Stimulated activated CD4-positive, alpha-beta T cell treated with anti-CD3 and anti-CD28 coated beads, TNF-alpha, amount 100 ng/mL, for 1 hour (primary cell): ENCODE measurements at places on chromosomes 11 and 22.

- DNase-seq, result no peak
Observed at GRCh38 chr11:48125866-48126265, 90.7 kb upstream of the OR4B1 start.

DNA sequence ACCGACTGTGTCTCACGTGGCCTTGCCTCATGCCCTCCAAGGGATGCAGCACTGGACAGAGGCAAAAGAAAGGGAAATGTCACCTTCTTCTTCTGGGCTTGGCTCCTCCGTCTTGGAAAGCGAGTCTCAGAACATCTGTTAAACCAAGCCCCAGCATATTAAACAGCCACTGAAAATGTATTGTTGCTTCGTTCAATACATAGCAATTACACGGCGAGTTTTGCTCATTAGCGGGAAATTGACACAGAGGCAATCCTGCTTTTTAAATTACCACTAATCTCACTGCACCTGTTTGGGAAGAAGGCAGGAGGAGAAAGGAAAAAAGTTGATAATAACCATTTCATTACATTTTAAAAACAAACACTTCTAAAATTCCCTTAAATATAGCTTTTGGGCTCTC lies 72.1 kb downstream of the SEZ6L start:
- DNase-seq, result no peak

- no peak for DNase-seq
Observed at GRCh38 chr22:27417421-27417814, 384.1 kb downstream of the MN1 start.

DNA sequence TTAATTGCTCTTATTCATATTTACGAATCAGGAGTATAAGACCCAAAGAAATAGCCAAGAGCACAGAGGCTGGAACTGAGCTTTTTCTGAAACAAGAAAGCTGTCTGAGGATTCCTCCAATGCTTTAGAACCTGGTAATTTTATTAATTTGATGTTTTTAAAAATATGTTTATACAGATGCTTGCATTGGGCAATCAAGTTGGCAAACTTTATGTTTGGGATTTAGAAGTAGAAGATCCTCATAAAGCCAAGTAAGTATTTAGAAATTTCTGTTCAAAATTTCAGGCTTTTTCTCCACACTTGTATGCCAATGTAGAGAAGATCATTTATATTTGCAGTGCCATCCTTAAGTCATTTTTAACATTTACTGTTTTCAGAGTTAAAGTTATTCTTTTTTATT lies 24.3 kb upstream of the HIKESHI start:
- DNase-seq, result no peak

GRCh38 chr11:68266121-68266891 lies 5.5 kb downstream of the C11orf24 start:
- no peak for DNase-seq

DNA sequence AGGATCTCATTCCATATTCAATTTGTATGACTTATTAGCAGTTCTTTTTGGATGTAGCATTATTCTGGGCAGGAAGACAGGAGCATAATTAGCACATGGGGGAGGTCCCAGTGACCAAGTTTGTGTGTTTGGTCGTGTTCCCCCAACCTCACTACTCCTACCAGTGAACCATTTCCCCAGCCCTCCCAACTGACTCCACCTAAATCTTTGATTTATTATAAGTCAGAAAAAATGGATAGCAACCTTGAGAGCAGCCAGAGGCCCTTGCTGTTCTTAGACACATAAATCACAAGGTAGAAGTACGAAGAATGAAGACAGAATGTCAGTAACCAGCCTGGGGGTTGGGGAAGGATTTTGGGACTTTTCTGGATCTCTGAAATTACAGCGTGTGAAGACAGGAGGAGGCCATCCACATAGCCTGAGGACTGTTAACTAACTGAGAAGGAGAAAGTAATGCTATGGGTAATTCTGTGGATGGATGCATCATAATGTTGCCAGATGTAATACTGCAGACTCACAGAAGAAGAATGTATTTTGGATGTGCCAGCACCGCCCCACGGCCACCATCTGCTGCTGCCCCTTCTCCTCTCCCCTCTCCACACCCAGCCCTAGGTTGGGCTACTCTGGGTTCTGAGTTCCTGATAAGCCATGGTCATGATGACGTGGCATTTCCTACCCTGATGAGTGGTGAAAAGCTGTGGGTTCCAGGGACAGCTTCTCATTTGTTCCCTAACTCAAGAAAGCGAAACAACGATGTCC lies 124.3 kb upstream of the TTC12 start:
- no peak for DNase-seq

DNA sequence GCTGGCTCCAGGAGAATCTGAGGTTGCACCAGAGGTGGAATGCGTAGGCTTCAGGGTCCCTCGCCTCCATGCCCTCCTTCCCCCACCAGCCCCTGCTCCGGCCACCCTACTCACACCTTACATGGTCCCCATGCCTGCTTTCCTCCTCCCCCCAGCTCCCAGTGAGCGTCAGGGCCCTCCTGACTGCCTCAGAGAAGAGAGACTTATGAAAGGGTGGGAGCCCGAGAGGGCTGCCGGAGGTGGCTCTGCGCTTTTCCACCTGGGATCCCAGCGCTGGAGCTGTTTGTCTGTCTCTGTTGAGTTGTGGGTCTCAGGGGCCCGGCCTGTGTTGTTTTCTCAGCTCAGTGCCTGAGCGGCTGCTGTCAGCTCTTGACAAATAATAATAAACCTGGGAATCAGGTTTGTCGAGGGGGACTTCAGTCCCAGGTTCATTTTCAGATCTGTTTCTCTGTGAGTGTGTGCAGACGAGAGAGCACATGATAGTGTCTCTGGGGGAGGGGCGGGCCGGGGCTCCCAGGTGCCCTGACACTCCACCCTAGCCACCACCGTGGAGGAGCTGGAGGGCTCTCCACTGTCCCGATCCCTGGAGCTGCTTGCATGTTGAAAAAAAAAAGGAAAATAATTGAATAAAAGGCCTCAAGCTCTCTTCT lies 153.7 kb downstream of the FEZ1 start:
- no peak for DNase-seq

DNA sequence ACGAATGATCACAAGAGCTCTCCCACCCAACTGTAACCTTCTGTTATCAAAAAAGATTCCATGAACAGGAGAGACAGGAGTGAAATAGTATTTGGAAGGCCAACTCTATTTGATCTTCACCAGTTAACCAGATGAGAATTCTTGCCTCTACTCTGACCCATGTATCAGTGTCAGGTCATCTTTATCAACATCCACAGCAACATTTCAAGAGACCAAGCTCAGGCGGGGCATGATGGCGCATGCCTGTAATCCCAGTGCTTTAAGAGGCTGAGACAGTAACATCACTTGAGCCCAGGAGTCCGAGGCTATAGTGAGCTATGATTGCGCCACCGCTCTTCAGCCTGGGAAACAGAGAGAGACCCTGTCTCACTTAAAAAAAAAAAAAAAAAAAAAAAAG lies 62.3 kb downstream of the GAB2 start:
- DNase-seq, result no peak

- no peak for DNase-seq
Observed at GRCh38 chr22:42933485-42934091, 76.5 kb upstream of the ARFGAP3 start.

GRCh38 chr11:17774232-17775034 lies 39.9 kb downstream of the KCNC1 start:
- DNase-seq, result no peak
